ENCODE measurements at places on chromosomes 2 and 18.

- DNase-seq: no peak
Measured at GRCh38 chr18:54183390-54183789, 41.1 kb downstream of the MBD2 start.

- no peak for DNase-seq
Measured at GRCh38 chr2:226791056-226791486, 8.5 kb downstream of the IRS1 start.

GRCh38 chr2:158922601-158923000 lies 45.8 kb upstream of the TANC1 start:
- no peak for DNase-seq

DNA sequence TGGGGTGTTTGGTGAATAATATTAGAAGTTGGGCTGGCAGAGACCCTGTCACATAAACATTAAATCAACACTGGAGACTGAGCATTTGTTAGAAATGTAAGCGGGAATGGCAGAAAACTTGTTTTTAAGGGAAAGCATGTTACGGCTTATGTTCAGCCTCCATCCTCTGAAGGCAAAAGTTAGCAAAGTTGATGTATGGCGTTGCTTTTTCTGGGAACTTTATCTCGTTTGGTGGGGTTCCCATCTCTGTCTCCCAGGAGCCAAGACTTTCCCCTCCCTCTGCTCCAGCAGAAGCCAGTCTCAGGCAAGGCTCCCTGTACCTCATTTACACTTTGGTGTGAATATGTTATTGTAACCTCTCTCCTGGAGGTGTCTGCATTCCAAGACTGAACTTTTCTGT lies 105.1 kb downstream of the MSH2 start:
- no peak for DNase-seq

DNA sequence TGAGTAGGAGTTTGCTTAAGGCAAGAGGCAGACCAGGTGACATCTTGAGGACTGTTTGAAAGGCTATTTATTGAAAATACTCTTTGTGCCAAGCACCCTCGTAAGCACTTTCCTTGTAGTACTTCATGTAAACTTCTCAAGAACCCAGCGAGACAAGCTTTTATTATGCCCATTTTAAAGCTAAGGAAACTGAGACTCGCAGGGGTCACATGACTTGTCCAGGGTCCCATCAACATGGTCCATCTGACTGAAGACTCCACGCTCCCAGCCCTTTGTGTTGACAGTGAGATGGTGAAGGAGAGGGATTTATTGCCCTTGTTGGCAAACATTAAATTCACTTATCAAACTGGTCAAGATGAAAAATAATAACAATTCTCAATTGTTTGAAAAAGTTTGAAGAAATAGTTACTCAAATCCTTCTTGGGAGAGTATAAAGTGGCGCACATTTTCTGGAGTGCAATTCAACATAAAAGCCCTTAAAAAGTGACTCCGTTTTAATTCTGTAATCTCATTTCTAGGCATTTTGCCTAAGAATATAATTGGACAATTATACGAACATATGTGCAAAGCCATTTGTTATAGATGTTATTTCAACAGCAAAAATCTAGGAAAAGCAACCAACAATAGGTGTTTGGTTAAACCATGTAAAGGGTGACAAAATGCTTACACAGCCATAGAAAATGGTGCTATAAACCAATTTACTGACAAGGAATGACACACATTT lies 270.5 kb upstream of the NCKAP5 start:
- DNase-seq: no peak

DNA sequence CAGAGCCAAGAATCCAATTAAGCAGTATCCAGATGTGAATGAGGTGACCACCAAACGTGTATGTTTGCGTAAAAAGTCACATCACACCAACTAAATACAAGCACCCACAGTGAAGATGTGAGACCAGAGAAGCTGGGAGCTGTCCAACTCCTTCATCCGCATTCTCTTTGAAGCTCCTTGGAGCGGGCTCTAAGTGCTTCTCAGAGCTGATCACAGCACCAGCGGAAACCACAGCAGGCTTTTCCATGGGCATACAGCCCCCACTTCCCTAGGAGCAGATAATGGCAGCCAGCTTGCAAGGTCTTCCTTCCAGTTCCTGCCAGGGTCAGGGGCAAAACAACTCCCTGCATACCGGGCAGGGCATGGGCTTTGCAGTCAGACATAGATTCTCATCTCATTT lies 36.4 kb downstream of the REEP1 start:
- DNase-seq: no peak

DNA sequence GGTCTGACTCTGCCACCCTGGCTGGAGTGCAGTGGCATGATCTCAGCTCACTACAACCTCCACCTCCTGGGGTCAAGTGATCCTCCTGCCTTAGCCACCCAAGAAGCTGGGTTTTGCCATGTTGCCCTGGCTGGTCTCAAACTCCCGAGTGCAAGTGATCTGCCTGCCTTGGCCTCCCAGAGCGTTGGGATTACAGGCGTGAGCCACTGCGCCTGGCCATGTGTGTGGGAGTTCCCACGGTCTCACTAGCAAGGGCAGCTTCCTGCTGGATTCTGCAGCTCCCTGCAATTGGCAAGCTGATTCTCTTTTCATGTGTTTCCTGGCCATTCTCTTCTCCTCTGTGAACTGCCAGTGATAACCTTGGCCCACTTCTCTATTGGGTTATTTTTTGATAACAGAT lies 84.0 kb downstream of the USP40 start:
- no peak for DNase-seq

- no peak for DNase-seq
Measured at GRCh38 chr2:196294516-196294909, 123.1 kb upstream of the STK17B start.

- DNase-seq: no peak
Measured at GRCh38 chr2:152723918-152724317, 5.5 kb downstream of the ARL6IP6 start.

DNA sequence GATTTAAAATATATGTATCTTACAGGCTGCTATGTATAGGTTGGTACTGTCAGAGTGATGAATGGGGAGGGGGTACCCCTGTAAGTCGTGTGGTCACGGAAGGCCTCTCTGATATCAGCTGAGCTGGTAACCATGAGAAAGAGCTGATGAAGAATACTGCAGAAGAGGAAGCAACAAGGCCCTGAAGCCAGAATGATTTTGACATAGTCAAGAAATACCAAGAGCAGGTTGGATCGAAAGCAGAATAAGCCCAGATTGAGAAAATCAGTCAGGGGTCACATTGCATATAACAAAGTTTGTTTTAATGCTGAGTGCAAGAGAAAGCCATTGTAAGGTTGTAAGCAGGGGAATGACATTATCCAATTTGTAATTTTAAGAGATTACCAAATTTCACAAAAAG lies 57.3 kb downstream of the UNC50 start:
- DNase-seq: no peak

- DNase-seq: no peak
Measured at GRCh38 chr2:210399440-210400041, 77.0 kb downstream of the LANCL1 start.

GRCh38 chr18:22141211-22141610 lies 28.2 kb upstream of the GATA6 start:
- no peak for DNase-seq

DNA sequence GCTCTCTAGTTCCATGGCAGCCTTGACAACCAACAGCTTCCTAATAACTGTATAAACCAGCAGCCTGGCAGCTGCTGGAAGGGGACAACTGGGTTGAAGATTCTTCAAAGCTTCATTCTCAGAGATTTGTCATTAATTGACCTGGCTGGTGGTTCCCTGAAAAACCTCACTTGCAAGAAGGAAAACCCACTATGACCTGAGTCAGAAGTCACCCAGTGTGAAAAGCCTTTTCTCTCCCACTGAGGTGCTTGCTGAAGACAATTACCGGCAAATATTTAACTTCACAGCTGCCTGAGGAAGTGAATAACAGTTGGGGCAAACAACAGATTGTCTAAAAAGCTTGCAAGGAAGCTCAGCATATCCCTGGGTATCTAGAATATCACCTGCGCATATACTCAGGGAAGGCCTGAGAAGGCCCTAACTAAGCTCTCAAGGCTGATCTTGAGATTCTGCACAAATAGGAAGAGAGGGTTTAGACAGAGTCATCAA lies 49.9 kb downstream of the CRACDL start:
- DNase-seq: no peak

DNA sequence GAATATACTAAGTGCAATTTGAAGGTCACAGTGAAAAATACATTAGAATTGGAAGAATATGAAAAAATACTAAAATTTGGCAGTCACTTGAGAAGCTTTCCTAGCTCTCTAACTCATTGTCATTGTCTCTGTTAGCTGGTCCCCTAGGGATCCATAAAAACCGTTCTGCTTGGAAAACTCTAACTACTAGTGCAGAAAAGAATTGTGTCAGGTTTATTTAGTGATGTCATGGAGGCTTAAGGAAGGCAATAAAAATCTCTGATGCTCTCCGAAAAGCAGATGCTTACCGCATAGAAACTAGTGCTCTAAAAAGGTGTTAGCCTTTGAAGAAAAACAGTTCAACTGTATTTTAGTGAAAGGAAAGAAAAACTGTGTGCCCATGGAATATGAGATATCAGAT lies 150.1 kb upstream of the DLGAP1 start:
- DNase-seq: no peak

GRCh38 chr2:42092084-42092996 lies 44.5 kb downstream of the PKDCC start:
- no peak for DNase-seq

GRCh38 chr2:234292205-234292961 lies 204.5 kb downstream of the ARL4C start:
- peak; percentile 59 for DNase-seq

DNA sequence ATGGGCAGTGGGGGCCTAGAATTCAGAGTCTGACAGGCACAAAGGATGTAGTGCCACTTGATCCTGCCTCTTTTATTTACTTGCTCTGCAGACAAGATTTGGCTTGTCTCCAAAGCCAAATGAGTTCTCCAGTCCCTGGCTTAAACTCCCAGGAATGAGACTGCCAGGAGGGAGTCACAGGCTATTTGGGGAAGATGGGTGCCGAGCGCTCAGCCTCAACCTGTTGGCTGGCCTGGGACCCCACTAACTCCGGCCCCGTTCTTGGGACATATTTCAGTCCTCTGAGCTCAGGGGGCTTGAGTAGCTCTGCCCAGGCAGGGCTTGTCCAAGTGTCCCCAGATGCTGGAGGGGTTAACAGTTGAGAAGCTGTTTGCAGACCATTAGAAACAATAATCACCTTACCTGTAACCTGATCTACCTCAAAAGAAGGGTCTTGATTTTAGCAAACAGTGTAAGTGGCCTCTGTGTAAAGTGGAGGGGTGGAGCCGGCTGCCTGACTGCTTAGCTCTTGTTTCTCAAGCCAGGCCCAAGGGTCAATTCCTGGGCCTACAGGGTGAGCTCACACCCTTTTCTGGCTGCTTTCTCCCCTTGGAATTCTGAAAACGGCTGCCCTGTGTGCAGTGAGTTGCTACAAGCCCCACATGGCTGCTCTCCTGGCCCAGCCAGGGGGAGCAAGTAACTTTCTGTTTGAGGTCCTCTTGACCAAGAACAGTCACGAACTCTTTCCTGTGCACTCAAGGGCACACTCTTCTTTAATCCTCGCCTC lies 27.1 kb upstream of the FZD5 start:
- no peak for DNase-seq

DNA sequence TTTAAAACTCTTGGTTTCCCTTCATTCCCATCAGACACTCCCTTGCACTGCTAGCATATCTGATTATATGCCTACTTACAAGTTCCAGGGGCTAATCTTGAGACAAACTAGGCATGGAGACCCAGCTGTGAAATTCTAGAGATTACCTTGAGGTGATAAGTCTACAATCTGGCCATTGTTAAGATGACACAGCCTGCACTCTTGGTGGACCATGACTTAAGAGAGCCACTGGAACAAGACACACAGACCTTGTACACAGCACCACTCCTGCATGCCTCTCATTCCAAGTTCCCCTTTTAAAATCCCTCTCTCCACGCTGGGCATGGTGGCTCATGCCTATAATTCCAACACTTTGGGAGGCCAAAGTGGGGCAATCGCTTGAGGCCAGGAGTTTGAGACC lies 387.2 kb upstream of the DCC start:
- DNase-seq: peak; percentile 29

Data from GM06990 (cell line).